ENCODE measurements at places on chromosomes 4 and X.

- DNase-seq, result no peak
Measured at GRCh38 chrX:146481735-146482134, 327.8 kb upstream of the CXorf51B start.

DNA sequence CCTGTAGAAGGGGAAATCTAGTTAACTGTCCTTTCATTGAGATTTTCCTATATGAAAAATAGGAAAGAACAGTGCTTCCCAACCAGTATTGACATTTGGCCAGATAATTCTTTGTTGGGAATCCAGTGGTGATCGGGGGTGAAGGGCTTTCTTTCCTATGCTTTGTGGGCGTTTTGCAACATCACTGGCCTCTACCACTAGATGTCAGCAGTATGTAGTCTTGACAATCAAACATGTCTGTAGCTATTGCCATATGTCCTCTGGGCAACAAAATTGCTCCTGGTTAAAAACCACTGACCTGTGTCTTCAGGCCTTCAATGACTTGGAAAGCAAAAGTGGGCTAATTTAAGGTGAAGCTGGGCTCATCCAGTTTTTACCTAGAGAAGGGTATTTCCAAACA, 658.5 kb downstream of the DACH2 start:
- no peak for DNase-seq

- DNase-seq, result no peak
Measured at GRCh38 chr4:147799986-147800555, 68.2 kb downstream of the ARHGAP10 start.

- DNase-seq, result no peak
Measured at GRCh38 chr4:166675411-166675810, 558.9 kb downstream of the SPOCK3 start.

GRCh38 chrX:111180750-111181240, 84.8 kb downstream of the PAK3 start:
- DNase-seq, result no peak

DNA sequence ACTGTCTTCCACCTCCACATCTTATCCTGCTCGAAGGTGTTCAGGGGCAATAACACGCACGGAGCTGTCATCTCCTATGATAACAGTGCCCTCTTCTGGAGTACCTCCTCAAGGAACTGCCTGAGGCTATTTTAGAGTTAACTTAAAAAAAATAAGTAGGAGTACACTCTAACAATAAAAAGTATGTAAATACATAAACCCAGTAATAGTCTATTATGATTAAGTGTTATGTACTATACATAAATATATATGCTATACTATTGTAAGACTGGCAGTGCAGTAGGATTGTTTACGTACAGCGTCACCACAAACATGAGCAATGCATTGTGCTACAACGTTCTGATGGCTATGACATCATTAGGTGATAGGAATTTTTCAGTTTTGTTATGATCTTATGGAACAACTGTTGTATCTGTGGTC, 34.5 kb upstream of the TLR2 start:
- no peak for DNase-seq

- DNase-seq, result no peak
Measured at GRCh38 chr4:137376312-137376711, 156.0 kb downstream of the PCDH18 start.

- DNase-seq, result peak; percentile 76
Measured at GRCh38 chrX:106611679-106612392, at the start of gene RADX. TSS of gene RADX (plus strand) at chrX:106611978. CDS start at chrX:106612081, 103 bp downstream.

DNA sequence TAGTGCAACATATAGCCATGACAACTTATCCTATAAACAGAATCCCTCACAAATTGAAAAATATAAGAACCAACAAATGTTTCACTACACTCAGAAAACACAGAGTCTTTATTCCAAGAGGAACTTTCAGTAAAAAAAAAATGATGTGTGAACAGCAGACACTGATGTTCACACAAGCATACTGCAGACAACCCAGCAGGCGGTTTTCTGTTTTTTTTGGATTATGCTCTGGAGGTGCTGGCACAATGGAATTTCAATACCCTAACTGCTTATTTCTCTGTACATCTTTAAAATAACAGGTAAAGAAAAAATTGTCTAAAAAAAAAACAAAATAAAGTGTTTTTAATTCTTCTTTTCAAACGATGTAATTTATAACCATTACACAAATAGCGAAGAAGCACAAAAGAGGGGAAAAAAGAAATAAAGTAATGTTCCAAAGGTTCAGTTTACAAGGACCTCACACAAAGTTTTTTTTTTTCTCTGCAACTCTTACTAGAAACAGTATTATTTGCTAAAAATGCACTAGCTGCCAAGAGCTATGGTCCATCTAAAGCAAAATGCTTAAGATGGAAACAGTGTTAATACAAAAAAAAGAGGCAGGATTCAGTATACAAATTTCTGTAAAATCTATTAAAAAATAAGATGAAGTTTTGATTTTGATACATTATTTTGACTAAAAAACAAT, 55.3 kb downstream of the ANAPC10 start:
- DNase-seq, result no peak

- no peak for DNase-seq
Measured at GRCh38 chr4:57194068-57194611, 84.0 kb upstream of the IGFBP7 start.

- DNase-seq, result no peak
Measured at GRCh38 chr4:104451573-104451972, 43.1 kb downstream of the CXXC4 start.

DNA sequence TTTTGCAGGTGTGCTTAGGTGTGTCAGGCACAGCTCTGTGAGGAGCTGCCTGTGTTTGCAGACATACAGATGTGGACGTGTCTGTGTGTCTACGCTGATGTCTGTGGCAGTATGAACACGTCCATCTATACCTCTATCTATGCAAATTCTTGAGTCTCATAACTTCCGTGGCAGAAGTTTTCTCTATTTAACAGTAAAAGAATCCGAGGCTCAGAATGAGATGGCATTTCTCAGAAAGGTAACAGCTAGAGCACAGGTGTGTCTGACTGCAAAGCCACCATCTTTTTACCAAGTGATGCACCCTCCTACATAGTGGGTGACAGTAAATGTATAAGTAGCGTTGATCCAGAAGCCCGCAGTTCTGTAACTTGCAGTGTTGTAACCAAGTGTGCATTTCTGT, 39.9 kb upstream of the CYP4V2 start:
- DNase-seq, result peak; percentile 1

DNA sequence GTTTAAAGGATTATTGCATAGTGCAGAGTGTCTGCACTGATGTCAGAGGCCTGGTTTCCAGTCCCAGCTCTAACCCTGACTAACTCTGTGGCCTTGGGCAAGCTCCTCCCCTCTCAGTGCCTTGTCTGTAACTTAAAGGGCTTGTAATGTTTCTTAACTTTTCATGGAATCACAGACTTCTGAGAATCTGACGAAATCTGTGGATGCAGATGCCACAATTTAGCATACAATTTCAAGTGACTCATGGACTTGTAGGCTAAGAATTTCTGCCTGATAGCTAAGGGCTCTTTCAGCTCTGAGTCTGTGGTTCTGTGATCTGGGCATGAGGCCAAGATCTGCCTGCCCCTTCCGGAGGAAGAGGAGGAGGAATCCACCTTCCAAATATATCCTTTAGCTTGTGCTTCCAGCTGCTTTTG, 236.9 kb downstream of the AR start:
- DNase-seq, result no peak

DNA sequence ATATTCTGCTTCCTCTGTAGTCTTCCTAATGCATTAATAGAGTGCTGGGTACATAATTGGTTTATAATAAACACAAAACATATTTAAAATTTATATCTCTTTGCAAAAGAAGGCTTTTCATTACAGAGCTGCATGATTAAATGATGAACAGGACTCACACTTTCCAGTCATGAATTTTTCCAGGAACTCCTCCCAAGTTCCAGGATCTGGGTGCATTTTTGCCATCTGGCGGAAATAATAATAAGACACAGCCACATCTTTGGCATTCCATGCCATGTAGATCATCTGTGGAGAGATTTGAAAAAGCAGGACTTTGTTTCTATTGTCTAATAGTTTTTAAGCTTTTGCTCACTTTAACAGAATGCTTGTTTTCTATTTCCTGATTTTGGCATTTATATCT, 40.2 kb upstream of the SULT1B1 start:
- DNase-seq, result no peak

DNA sequence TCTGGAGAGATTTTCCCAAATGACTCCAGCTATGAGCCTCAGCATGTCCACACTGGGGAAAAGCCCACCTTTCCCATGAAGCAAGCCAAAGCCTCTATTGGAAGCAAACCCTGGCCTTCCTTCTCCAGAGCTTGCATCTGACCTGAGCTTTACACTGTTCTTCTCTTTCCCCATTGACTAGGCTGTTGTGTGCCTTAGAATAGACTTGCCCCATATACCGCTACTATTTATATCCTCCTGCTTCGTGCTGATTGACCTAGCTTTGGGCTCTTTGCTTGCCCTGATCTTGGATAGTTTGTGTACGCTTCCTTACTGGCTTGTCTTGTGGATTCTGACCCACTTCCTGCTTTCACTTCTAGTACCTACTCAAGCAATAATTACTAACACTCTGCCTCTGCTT, 30.9 kb downstream of the FAM9B start:
- DNase-seq, result no peak

Measured in type B pancreatic cell (in vitro differentiated cells).